ENCODE measurements at places on chromosomes 2 and 18.

DNA sequence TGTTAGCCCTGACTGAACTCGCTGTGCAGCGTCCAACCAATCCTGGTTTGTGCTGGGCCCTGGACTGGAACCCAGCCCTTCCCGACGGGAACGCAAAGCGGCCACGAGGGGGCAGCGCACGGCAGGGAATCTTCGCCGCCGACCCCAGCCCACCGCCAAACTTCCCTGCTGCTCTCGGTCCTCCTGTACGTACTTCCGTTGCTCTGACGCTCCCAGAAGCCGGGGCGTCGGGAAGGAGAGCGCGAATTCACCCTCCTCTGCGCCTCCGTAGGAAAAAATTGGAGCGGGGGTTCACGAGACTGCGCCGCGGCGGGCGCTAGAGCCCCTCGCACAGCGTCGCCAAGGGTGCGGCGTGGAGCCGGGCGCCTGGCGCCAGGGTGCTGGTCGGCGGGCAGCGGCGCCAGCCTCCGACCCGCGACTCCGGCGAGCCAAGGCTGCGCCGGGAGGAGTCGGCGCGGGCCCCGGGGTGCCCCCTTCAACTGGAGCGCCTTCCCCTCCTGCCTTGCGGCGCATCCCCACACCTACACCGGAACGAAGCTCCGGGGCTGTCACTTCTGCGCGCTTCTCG, 873 bp upstream of the SH3RF3 start:
- no peaks in the 10 kb centered on the region for H3K36me3 ChIP-seq
- H3K4me1 ChIP-seq: peaks cover 41% of the 10 kb centered on the region
- H3K27ac ChIP-seq: no peak overlapping the region
- peak overlapping the region; percentile 80 for H3K4me3 ChIP-seq

DNA sequence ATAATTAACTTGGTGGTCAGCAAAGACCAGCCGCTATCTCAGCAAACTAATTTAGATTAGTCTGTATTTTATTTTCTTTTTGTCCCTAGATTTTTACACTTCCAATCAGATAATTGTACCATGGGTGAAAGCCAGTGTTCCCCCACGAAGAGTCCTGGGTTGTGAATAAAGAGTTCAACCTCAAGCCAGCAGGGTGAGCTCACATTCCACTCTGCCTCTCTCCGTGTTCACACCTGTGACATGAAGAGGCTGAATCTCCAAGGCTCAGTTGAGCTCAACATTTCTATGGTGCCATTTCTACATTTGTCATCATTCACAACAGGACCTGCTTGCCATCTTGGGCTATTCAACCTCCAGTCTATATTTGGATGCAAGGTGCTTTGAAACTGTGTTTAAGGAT, 771.5 kb downstream of the GALR1 start:
- no peak for DNase-seq
- H3K4me3 ChIP-seq: no peak overlapping the region
- H3K27ac ChIP-seq: no peak overlapping the region
- H3K4me1 ChIP-seq: no peaks in the 10 kb centered on the region
- H3K27me3 ChIP-seq: no peaks in the 10 kb centered on the region
- no peaks in the 10 kb centered on the region for H3K36me3 ChIP-seq

DNA sequence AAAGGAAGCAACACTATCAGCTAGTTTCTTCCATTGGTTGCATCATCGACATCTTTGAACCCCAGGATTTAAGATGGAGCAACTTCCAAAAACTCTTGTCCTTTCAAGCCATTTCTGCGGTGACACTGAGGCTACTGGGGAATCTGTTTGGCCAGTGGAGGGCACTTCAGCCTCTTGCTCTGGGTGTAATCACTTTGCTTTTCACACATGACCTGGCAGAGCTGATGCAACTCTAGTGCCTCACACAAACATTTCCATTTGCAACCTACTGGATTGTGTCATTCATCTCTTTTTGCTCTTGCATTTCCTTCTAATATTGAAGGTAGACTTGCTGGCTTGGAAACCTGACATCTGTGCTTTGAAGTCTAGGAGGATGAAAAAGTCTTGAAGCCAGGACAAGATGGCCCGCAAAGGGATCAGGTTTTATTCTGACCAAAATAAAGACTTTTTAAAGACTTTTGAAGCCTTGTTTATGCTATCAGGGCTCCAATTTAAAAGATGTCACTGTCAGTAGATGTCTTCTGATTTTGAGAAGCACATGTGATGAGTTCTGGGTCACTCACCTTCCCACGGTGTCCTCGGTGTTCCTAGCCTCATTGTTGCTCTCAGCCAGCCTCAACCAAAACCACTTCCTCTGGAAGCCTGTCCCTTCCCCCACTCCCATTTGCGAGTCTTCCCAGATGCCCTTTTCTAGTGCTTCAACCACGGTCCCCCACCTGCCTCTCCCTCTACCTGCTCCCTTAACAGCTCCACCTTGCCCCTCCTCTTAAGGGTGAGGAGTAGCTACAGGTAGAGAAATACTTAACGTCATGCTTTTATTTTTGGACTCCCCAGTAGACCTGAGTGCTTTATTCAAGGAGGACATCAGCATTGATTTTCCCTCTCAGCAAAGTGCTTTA, 69.7 kb upstream of the KCNE4 start:
- H3K27me3 ChIP-seq: peaks cover 25% of the 10 kb centered on the region
- peaks cover 9% of the 10 kb centered on the region for H3K4me1 ChIP-seq
- DNase-seq: no peak
- H3K36me3 ChIP-seq: no peaks in the 10 kb centered on the region
- H3K4me3 ChIP-seq: no peak overlapping the region

- H3K27ac ChIP-seq: no peak overlapping the region
- no peak for DNase-seq
- no peak overlapping the region for H3K4me3 ChIP-seq
- no peaks in the 10 kb centered on the region for H3K36me3 ChIP-seq
- H3K4me1 ChIP-seq: no peaks in the 10 kb centered on the region
Measured at GRCh38 chr18:73961804-73962203, 185.8 kb downstream of the FBXO15 start.

DNA sequence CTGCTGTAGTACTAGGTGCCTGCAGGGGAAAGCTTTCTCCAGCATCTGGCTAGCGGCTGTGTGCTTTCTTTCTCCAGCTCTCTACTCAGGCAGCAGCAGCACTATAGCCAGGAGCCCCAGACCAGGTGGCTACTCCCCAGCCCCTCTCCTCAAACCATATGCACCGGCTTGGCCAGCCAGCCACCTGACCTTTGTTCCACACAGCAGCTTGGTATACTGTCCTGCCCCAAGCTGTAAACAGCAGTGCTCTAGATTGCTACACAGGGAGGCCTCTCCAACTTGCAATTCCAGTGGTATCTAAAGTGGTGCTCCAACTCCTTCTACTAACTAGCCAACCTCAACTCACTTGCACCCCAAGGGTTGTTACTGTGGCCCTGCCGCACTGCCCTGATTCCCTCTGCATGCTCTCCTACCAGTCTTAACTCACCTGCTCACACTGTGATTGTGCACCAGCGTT, 19.6 kb downstream of the LDAH start:
- no peaks in the 10 kb centered on the region for H3K27me3 ChIP-seq
- peaks cover 23% of the 10 kb centered on the region for H3K36me3 ChIP-seq
- H3K4me3 ChIP-seq: no peak overlapping the region
- DNase-seq: no peak
- H3K27ac ChIP-seq: no peak overlapping the region
- peaks cover 9% of the 10 kb centered on the region for H3K4me1 ChIP-seq

DNA sequence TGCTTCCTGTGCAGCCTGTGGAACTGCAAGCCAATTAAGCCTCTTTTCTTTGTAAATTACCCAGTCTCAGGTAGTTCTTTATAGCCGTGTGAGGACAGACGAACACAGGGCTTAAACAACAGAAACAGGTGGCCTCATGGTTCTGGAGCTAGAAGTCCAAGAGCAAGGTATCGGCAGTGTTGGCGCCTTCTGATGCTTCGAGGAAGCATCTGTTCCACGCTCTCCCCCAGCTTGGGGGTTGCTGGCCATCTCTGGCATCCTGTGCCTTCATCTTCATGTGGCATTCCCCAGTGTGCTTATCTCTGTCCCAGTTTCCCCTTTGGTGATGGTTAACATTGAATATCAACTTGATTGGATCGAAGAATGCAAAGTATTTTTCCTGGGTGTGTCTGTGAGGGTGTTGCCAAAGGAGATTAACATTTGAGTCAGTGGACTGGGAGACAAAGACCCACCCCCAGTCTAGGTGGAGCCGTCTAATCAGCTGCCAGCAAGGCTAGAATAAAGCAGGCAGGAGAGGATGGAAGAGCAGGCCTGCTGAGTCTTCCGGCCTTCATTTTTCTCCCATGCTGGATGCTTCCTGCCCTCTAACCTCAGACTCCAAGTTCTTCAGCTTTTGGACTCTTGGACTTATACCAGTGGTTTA, 287.6 kb downstream of the PHLPP1 start:
- H3K4me1 ChIP-seq: no peaks in the 10 kb centered on the region
- no peak for DNase-seq
- no peak overlapping the region for H3K4me3 ChIP-seq
- H3K27me3 ChIP-seq: no peaks in the 10 kb centered on the region

GRCh38 chr2:110948027-110948674, 172.6 kb upstream of the BCL2L11 start:
- DNase-seq: no peak
- H3K36me3 ChIP-seq: no peaks in the 10 kb centered on the region
- H3K27ac ChIP-seq: no peak overlapping the region
- peaks cover 4% of the 10 kb centered on the region for H3K27me3 ChIP-seq
- no peak overlapping the region for H3K4me3 ChIP-seq
- no peaks in the 10 kb centered on the region for H3K4me1 ChIP-seq

DNA sequence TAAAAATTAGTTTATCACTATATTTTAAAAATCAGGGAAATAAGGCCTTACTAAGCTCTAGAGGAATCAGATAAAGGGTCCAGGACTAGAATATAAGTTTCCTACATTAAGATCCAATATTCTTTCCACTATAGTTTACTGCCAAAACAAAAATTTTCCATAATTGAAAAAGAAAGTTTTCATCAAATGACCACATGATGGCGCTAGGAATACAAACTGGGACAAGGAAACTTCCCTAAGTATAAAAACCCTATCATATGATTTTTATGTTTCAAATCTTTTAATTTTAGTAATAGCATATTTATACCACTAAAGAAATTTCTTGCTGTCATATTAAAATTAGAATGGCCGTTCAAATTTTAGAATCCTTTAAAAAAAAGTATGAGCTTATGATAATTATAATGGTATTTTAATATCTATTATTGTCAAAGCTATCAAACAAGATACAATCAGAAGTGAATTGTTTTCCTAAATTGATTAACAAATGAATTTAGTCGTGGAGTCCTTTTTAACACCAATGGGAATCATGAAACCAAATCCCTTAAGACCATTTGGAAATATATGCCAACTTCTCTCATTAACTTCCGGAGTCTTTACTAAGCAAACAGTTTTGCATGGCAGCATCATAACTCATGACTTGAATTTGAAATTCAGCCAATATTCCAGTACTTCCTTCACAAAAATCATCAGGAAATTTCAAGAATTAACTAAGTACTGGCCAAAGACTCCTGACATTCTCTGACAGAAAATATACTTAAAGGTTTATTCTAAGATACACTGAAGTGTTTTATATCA, 70.3 kb downstream of the SCN1A start:
- no peaks in the 10 kb centered on the region for H3K4me1 ChIP-seq
- peaks cover 5% of the 10 kb centered on the region for H3K27me3 ChIP-seq
- no peak overlapping the region for H3K4me3 ChIP-seq
- H3K27ac ChIP-seq: no peak overlapping the region

GRCh38 chr2:45778720-45779171, 127.3 kb downstream of the PRKCE start:
- H3K4me1 ChIP-seq: peaks cover 5% of the 10 kb centered on the region
- H3K27me3 ChIP-seq: no peaks in the 10 kb centered on the region
- H3K27ac ChIP-seq: no peak overlapping the region
- DNase-seq: peak; percentile 56
- no peak overlapping the region for H3K4me3 ChIP-seq

- H3K27me3 ChIP-seq: no peaks in the 10 kb centered on the region
- H3K4me1 ChIP-seq: peaks cover 10% of the 10 kb centered on the region
- no peak overlapping the region for H3K27ac ChIP-seq
Measured at GRCh38 chr2:37721201-37721560, 49.7 kb upstream of the CDC42EP3 start.

DNA sequence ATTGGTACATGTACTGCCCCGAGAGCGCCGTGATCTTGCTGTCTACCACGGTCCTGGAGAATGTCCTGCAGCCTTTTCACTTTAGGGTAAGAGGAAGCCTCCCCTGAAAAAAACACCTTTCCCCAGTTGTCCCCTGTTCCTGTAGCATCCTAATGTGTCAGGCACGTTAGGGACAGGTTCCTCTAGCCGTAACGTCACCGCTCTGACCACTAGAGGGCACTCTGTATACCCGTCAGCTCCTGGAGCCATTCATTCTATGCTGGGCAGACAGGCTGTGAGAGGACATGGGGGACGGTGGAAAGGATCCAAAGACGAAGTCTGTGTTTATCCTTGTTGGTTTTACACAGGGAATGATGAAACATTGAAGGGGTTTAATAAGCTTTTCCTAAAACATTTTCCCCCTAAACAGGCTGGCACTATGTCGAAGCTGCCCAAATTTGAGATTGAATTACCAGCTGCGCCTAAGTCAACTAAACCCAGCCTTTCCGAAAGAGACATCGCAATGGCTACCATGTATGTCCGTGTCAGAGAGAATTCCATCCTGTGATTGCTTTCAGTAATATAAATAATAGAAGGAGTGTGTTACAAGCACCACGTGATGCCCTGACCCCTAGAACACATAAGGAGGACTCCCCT, 12.7 kb downstream of the RMC1 start:
- no peaks in the 10 kb centered on the region for H3K27me3 ChIP-seq
- peak overlapping the region; percentile 40 for H3K27ac ChIP-seq
- H3K4me3 ChIP-seq: no peak overlapping the region
- peaks cover 21% of the 10 kb centered on the region for H3K4me1 ChIP-seq
- DNase-seq: peak; percentile 76
- peaks cover 88% of the 10 kb centered on the region for H3K36me3 ChIP-seq

GRCh38 chr2:124281541-124281940, 256.5 kb downstream of the CNTNAP5 start:
- H3K36me3 ChIP-seq: no peaks in the 10 kb centered on the region
- no peak overlapping the region for H3K4me3 ChIP-seq
- H3K27me3 ChIP-seq: no peaks in the 10 kb centered on the region

GRCh38 chr2:1020206-1020605, 69.6 kb downstream of the SNTG2 start:
- H3K4me3 ChIP-seq: no peak overlapping the region
- no peaks in the 10 kb centered on the region for H3K36me3 ChIP-seq
- DNase-seq: no peak
- no peaks in the 10 kb centered on the region for H3K4me1 ChIP-seq
- H3K27me3 ChIP-seq: no peaks in the 10 kb centered on the region
- no peak overlapping the region for H3K27ac ChIP-seq

DNA sequence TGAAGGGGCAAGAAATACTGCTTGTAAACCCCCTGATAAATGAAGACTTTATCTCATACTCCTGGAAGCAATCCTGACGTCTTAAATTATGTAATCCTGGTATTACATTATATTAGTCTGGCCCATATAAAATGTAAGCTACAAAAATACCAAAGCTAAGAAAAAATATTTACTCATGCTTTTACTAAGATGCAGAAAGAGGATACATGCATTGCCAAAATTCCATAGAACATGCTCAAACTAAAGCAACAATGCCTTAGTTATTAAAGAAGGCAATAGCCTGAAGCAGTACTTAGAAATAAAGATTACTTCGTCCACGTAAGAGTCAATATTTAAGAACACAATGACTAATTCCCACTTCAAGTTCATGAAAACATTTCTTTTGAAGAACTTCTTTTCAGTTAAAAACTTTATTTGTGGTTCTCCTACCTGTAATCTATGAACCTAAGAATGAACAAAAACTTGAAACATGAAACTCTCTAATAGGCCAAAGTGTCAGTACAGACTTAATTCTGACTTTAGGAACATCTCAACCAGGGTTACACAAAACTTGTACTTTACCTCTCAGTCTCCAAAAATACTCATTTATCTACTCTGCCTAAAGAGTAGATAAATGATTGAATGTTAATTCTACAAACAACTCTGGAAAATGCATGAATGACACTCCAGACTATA, 117.3 kb downstream of the THADA start:
- H3K27ac ChIP-seq: no peak overlapping the region
- H3K4me3 ChIP-seq: no peak overlapping the region
- H3K27me3 ChIP-seq: no peaks in the 10 kb centered on the region
- H3K4me1 ChIP-seq: peaks cover 8% of the 10 kb centered on the region
